ENCODE measurements at places on chromosomes 5 and 9. TPM values are rescaled to one million over a fixed set of nuclear protein-coding genes. Genes with fewer than 3 reads are reported as not detected.
A peak's percentile ranks its signal among the peaks of the same experiment; 100 is the strongest.

DNA sequence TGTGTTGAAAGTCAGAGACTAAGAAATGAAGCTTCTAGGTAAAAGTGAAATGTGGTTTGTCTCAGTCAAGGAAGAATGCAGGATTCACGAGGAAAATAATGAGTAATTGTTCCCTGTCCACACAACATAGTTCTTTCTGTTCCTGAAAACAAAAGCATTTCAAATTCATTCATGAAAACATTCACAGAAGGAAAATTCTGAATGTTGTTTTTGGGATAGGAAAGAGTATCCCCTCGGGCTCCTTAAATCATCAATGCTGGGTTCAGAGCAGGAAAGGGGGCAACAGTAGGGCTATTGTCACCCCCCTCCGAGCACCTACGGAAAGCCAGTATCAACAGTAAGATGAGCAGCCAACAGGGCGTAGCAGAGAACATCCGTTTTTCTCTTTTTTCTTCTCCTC, 769.9 kb upstream of the ADAMTS16 start:
- DNase-seq: no peak

DNA sequence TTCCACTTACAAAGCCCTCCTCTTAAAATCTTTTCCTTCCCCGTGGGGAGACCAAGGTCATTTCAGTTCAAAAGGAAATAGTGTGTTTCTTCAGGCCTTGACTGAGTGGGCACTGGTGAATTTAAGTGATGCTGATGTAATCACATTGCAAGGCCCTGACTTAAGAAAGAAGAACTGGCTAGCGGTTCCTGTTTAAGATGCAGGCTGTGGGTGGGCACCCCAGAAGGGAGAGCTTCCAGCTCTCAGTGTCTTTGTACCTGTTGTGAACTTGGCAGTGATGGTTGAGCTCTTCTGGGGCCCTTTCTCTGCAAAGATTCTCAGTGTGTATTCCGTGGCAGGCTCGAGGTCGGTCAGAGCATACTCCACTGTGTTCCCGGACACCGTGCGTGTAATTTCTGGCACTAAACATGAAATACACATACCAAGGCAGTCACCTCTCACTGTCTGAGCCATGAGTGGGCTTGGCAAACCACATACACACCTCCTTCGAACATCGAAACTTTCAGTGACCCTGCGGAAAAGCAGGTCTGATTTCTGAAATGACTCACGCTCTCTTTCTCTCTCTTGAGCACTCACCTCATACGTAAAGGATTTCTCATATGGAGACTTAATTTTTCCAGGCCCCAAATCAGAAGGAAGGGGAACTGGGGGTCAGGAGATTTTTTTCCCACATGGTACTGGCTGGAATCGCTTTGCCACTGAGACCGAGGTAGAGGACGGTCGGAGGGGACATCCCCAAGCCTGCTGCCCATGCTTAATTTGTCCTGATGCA, 81.9 kb downstream of the TNC start:
- peak; percentile 89 for DNase-seq

Gene DPH7
- 20.6 TPM for total RNA-seq

Gene FCHO2
- 19.5 TPM for total RNA-seq

Gene NTRK2
- total RNA-seq: 0.26 TPM
